ENCODE measurements at places on chromosomes 4 and X.

DNA sequence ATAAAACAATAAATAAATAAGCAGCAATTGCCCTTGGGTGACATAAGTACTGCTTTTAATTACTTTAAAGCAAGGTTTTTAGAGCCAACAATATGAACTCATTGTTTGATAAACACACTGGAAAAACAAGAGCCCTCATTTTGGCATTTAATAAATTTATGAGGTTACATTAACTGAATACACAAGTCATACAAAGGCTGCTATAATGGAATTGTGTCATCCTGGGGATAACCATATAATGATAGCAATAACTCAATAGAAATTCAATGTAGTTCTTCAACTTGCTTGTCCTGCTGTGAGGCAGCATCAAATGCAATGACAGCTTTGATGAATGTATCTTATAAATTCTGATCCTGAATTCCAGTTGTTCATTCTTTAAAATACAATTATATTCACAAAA is 1512.5 kb downstream of the STIM2 start:
- no peak for DNase-seq

DNA sequence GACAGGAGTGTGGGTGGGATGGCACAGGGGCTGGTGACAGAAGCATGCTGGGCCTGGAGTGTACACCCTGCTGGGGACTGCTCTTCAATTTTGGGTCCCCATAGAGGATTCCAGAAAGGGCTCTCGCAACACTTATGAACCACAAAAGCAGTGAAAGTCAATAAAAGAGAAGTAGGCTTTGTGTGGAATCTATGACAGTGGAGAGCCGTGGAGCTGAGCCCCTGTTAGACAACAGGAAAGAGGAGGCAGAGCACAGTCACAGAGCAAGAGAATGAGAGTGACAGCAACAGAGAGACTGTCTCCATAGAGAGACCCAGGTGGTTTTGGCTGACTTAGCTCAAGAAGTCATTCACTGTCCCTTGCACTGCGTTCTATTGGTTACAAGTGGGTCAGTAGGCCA is 135.1 kb upstream of the ATP6AP2 start:
- DNase-seq: no peak

- no peak for DNase-seq
Observed at GRCh38 chr4:122899682-122900081, 22.7 kb downstream of the NUDT6 start.

GRCh38 chr4:147528054-147528453 is 47.2 kb downstream of the EDNRA start:
- no peak for DNase-seq

DNA sequence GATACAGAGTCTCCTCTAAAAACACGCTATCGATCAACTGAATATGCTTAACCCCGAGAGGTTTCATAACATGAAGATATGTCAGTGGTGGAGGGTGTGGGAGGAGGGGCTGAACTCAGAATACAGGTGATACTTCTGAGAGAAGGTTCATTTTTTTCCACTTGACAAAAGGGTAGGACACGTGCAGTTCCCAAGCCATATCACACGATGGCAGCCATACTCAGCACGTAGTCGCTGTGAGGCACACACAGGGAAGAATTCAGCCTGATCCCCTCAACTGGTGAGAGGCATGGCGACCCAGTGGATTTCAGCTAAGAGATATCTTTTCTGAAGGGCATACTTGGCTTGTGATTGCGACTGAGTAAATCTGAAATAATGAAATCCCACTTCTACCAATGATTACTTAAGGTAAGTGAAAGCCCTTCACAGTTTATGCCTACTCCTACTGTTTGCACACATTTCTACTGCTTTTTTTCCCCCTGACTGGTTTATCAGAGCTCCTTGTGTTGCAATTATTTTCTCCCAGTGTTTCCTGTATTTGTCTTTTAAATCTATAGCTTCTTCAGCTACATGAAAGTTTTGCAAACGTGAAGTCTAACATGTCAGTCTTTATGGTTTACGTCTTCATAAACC is 133.1 kb downstream of the CORIN start:
- no peak for DNase-seq

DNA sequence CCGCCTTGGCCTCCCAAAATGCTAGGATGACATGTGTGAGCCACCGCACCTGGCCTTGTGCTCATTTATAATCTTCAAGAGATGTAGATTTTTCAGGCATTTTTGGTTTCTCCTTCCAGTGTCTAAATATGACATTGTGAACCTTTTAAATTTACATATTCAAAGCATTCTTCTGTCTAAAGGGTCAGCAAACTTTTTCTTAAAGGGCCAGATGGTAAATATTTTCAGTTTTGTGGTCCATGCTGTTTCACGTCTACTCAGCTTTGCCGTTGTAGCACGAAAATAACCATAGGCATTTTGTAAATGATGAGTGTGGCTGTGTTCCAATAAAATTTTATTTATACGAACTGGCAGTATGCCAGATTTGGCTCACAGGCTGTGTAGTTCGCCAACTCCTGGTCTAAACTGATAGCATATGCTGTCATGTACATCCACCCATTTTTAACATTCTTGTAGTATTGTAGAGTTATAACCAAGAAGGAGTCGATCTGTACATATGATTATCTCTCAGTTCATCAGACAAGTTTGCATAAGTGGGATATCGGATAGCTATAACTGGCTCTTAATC is 12.7 kb upstream of the GCNA start:
- DNase-seq: no peak

DNA sequence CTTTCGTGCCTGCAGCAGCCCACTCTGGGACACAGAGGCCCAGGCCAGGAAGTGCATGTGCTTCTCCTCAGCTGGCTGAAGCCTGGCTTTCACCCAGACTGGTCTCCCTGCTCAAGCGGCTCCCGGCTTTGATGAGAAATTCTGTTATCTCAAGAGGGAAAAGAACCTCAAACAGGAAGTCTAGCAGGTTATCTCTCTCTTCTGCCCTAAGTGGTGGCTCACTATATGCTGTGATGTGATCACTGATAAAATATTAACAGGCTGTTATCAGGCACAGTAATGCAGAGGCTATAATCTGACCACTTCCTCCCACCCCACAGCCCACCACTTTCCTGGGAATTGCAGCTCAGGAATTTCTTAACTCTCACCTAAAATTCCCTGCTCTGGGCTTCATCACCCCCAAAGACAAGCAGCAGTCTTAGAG is 13.3 kb downstream of the CLDN2 start:
- DNase-seq: no peak

- no peak for DNase-seq
Observed at GRCh38 chrX:40244980-40245379, 147.2 kb upstream of the BCOR start.

DNA sequence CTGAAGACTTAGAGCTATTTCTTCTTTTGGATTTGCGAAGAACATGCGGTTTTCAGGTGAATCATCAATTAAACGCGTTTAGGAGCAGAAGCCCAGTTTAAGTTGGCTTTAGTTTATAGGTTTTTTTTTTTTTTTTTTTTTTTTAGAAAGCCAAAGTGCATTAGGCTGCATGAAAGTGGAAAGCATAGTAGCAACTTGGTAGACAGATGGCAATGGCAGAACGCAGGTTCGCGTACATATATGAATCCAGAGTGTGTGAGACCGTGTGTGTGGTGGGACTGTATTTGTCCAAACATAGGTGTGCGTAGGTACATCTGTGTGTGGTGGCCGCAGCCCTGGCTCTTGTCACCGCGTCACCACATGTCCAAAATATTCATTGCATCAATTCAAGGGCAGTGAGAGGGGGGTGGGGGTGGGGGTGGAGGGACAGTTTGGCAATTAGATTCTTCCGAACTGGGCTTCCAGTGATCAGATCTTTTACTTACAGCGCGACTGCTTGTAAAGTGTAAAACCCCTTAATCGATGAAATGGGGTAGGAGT is 901 bp downstream of the JADE1 start:
- DNase-seq: peak; percentile 23

- DNase-seq: no peak
Observed at GRCh38 chr4:174089711-174090110, 193.8 kb downstream of the FBXO8 start.

- DNase-seq: no peak
Observed at GRCh38 chr4:181674315-181674875, 568.8 kb upstream of the TENM3 start.

GRCh38 chrX:119529345-119530276 is 35.6 kb downstream of the STEEP1 start:
- no peak for DNase-seq

DNA sequence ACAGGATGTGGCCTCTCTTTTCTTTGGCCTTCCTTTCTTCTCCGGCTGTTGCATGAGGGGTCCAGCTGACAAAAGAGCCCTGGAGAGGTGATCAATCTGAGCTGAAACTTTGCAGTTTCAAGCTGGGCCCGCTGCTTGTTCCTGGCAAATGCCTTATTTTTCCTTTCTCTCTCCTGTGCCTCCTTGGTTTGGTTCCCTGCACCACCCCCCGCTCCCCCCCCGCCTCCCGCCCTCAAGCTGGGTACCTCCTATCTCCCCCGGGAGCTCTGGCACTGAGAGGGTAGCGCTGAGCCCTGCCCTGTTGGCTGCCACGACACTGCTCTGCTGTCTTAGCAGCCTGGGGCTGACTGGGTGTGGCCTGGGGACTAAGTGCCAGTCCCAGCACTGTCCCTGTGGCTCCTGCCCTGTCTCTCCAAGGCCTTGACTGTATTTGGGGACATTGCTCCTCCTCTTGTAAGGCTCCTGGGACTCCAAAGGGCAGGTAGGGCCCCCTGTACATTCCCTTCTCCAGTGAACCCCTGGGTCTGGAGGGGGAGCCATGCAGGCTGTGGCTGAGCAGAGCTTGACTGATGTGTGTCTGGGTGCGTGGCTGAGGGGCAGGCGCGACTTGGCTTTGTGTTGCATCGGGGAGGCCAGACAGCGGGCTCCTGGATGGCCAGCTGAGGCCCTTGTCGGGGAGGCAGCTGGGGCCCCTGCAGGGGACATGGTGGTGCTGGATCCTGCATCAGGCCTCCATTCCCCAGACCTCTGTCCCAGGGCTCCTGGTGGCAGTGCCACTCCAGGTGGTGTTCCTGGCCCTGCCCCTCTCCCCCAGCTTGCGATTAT is 1.1 kb downstream of the PLXNA3 start:
- no peak for DNase-seq

- no peak for DNase-seq
Observed at GRCh38 chr4:81404294-81404693, 67.4 kb downstream of the RASGEF1B start.

Measured in naive thymus-derived CD8-positive, alpha-beta T cell (primary cell).